Fibroblast of villous mesenchyme (primary cell): ENCODE measurements at places on chromosomes 1 and 21. TPM values are rescaled to one million over a fixed set of nuclear protein-coding genes. Genes with fewer than 3 reads are reported as not detected.

- DNase-seq = no peak
Measured at GRCh38 chr1:59412718-59413326, 115.9 kb downstream of the FGGY start.

The SMCP gene
- not detected in 2 replicates for total RNA-seq

The OPRD1 gene
- total RNA-seq = under 0.01 TPM in 1 of 2 replicates, not detected in the other

The CSF3R gene
- total RNA-seq = 0.32 TPM in 1 of 2 replicates, not detected in the other

- peak; percentile 74 for DNase-seq
Measured at GRCh38 chr1:231629132-231629531, 2.5 kb downstream of the DISC1 start.

The S100A16 gene
- total RNA-seq = 159 and 206 TPM in 2 replicates

DNA sequence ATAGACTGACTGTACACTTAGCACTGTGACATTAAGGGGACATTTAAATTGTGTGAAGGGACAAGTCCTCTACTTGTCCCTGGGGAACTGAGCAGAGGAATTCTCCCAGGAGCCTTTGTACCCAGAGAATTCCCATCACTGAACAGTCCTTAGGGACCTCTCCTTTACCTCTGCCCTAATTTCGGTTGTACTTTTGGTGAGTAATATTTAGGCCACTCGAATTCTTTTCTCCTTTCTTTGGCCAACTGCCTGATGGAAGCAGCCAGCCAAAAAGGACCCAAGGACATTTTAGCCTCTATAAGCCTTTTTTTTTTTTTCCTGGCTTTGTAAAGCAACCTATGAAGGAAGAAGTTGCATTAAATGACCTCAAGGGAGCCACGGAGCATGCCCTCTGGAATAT is 71.5 kb downstream of the NR5A2 start:
- no peak for DNase-seq
